ENCODE measurements at places on chromosomes 3 and 15.

- DNase-seq, result no peak
These were observed at the start of gene NTRK3 for GRCh38 chr15:88256279-88257230. Gene NTRK3 (minus strand): TSS chr15:88256739. CDS start chr15:88256153, 586 bp downstream.

- DNase-seq, result no peak
These were observed 87.2 kb downstream of the EBLN2 start for GRCh38 chr3:73148682-73149081.

GRCh38 chr15:100170291-100171210, 171.2 kb downstream of the ADAMTS17 start:
- no peak for DNase-seq

DNA sequence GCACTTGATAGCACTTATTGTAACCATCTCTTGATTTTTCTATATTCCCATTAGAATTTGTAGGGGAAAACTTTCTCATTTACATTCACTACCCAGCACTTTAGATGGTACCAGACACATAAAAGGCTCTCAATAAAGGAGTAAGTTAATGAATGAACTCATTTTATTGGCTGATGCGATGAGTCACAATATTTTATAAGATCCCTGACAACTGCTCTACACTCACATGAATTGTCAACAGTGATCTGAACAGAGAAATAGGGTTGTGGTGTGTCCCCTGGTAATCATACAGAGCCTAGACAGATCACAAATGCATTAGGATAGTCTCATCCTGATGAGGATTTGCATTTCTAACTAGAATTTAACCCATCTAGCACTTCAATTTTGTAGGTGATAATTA, 567.6 kb upstream of the ARPP21 start:
- DNase-seq, result no peak

DNA sequence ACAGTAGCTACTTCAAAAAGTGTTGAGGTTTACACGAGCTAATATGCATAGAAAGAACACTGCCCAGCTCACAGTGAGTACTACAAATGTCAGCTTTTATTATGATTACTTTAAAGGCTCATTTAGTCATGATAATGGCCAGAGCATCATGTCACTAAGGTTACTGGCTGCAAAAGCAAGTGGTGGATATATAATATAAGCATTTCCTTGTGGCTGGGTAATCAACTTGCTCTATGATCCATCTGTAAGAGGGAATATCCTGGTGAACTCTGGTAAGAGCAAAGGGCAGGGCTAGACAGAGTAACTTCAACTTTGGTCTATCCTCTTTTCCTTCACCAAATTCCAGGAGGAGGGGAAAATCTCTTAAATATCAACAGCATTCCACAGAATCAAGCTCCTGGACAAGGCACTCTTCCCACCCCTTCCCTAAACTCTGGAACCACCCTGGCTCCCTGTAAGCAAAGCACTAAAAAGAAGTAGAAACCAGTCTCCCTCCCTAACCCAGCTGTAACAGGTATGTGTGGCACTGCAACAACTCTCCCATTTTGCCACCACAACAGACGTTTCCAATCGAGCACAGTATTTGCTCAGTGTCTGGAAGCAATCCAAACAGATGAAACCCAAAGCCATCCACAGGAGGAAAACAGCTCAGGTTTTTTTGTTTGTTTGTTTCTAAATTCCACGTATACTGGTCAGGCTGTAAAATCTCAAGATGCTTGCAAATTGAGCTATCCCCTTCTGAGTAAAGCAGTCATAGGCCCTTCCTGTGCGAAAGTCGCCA, 13.4 kb downstream of the B4GALT4 start:
- no peak for DNase-seq

- DNase-seq, result no peak
These were observed 25.1 kb upstream of the GABPB1 start for GRCh38 chr15:50380089-50380488.

DNA sequence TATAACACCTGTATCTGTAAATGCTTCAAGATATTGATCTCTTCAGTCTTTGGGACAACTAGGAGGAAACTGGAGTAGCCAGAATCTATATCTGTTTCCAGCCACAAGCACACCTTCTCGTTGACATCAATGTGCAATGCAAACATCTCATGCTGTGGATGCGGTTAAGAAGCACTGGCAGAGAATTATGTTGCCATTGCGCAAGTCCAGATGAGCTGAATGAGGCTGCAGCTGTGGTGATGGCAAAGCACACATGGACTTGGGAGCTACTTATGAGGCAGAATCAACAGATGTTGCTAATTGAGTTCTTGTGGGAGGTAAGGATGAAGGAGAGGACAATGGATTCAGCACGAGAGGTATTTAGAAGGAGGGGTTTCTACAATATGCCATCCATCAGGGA, 90.9 kb downstream of the STRIT1 start:
- no peak for DNase-seq

DNA sequence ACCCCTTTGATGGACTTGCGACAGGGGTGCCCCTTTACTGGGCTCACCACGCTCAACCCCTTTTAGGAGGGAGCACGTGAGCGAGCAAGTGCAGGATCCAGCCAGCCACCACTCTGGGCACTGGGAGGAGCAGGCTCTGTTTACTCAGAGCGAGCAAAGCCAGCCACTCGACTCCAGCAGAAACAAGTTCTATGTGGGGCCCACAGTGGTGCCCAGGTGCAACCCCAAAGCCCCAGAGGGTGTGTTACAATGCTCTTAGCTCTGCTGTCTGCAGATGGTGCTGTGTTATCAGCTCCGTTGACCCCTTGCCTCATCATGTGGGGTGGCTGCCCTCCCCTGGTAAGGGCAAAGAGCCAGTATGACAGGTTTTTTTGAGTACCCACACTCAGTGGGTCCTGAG, 120.3 kb upstream of the SUCLG2 start:
- DNase-seq, result no peak

GRCh38 chr15:55319537-55320237, 665 bp downstream of the PIGB start:
- no peak for DNase-seq
